Tibial artery (tissue), 4 donors: ENCODE measurements at places on chromosomes 16 and 17.

DNA sequence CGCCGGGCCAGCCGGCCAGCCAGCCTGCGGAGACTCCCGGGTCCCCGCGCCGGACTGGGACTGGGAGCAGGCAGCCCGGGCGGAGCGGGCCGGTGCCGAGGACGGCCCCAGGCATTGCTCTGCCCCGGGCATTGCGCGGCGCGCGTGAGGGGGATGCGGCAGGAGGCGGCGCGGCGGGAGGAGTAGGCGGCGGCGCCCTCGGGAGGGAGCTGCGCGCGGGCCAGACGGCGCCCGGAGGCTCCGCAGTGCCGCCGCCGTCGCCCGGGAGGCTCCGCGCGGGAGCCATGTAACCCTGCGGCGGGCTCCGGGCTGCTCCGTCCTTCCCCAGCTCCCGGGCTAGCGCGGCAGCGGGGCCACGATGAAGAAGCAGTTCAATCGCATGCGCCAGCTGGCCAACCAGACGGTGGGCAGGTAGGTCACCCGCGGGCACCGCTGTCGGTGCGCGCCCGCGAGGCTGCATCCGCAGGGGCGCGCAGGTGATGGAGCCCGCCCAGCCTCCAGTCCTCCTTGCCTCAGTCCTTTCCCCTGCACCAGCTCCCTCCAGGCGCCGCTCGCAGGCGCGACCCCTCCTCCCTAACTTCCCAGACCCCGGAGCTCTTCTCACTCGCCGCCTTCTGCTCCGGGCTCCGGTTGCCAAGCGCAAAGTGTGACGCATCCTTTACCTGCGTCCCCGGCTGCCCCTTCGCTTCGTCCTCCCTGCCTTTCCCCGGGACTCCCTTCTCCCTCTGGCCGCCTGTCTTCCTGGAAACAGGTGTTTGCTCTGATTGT lies at the start of gene ARHGAP44:
ARHGAP44 (plus strand) TSS at position 18 of the 768 bp plus-strand sequence; CDS start at position 359, 341 bp downstream.
- DNase-seq, result peak; percentile 44

DNA sequence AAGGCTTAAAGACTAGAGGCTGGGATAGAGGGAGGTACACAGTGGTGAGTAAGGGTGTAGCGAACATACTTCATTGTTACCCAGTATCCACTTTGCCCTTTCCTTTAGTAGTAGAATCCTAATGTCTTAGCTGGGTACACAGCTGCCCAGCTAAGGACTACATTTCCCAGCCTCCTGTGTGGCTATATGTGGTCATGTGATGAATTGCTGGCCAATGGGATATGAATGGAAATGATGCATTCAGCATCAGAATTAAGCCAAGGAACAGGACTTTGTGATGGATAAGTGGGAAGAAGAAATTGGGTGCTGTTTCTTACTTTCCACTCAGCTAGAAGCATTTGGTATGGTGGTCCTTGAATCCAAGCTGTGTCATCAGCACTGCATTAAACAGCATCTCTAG lies 55.9 kb downstream of the FOXL1 start:
- no peak for DNase-seq

GRCh38 chr16:67504031-67505021 lies 21.0 kb upstream of the AGRP start:
- peak; percentile 76 for DNase-seq

- no peak for DNase-seq
These were observed 171.6 kb upstream of the TNRC6C start for GRCh38 chr17:77786740-77787505.

DNA sequence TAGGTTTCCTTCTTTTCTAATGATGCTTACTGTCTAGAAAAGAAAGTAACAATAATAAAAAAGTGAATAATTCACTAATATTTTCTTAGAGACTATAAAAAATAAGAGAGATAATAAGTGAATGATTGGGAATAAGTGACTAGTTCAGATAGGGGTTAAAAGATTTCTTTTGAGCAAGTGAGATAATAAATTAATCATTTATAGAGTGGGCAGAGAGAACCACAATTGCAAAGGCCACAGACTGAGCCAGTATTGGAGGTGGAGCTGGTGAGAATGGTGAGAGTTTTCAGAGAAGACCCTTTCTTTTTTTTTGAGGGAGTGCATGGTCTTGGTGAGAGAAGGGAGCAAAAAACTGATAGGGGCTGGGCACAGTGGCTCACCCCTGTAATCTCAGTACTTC lies 159.1 kb upstream of the SALL1 start:
- DNase-seq, result no peak

DNA sequence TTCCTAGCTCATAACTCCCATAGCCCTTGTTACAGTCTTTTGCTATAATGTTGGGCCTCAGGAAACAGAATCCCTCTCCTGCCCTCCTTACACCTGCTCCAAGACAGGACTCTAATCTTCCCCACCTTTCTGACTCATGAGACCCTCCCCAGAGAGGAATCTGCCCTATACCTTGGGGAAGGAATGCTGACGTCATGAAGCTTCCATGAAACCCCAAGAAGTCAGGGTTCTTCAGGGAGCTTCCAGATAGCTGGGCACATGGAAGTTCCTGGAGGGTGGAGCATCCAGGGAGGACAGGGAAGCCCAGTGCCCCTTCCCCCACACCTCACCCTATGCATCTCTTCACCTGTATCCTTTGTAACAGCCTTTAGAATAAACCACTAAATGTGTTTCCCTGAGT lies 285.7 kb downstream of the SOX9 start:
- DNase-seq, result no peak

GRCh38 chr17:79623786-79624717 lies 13.2 kb upstream of the RBFOX3 start:
- DNase-seq, result peak; percentile 9

DNA sequence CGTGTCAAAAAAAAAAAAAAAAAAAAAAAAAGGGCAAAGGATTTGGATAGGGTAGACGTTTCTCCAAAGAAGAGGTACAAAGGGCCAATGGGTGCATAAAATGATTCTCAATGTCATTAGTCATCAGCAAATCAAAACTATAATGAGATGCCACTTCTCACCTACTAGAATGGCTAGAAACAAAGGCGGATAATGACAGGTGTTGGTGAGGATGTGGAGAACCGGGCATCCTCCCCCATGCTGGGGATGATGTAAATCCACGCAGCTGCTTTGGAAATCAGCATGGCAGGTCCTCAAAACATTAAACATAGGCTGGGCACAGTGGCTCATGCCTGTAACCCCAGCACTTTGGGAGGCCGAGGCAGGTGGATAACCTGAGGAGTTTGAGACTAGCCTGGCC lies 9.4 kb downstream of the ITGAX start:
- no peak for DNase-seq

DNA sequence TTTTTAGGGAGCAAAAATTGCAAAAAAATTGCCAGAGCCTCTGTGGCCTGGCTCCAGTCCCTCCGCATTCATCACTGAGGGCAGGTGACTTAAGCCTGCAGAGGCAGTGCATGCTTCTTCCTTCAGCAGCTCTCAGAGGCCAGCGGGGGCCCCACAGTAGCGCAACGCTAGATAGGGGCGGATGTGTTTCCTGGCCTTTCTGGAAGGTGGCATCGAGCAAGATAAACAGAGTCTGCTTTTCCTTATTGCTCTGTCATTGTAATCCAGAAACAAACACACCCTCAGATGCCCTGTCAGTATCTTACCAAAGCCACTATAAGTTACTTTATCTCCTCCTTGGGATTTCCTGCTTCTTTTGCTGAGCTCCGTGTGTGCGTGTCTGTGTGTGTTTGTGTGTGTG lies 75.5 kb upstream of the IRX6 start:
- DNase-seq, result no peak
